ENCODE measurements at places on chromosomes 2 and 18.

DNA sequence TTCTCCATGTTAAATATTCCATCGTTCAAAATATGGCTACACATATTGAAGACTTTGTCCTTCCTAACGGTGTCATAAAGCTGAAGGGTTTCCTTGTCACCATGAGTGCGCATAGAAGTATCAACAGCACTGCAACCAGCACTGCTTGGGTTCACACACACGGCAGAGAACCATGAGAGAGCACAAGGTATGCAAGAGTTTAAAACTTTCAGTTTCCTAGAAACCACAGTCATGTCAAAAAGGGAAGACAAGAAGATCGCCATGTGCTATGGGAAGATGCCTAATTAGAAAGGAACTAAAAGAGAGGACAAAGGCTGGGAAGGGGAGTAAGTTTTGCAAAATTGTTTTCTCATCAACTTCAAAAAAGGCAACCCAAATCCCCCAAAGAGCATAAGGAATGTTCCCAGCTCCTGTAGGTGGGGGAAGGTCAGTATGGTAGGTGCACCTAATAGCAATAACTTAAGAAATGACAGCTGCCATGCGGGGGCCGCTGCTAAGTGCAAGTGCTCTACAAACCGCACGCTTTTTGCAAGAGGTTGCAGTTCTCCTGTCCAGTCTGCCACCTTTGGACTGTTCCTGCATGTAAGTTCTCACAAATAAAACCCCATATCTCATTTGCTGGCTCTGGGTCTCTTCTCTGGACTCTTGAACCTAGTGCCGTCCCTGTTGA is 136.8 kb downstream of the TMEM163 start:
- no peak for DNase-seq

- no peak for DNase-seq
Measured at GRCh38 chr2:201579536-201579935, 63.8 kb downstream of the TMEM237 start.

DNA sequence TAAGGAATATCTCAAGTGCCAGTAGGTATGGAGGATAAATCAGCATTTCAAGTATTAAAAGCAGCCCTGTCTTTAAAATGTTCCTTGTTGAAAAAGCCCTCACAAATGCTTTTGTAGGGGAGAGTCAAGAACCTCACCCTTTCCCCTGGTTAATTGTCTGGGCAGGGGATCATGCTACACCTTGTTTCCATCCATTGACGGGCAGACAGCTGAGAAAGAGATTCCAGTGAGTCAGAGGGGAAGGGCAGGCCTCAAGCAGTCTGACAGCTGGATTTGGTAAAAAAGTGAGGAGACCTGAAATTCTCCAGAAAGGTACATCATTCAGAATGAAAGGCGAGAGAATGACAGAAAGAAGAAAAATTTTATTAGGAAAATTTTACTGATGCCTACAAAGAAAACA is 203.2 kb upstream of the CYP26B1 start:
- no peak for DNase-seq

DNA sequence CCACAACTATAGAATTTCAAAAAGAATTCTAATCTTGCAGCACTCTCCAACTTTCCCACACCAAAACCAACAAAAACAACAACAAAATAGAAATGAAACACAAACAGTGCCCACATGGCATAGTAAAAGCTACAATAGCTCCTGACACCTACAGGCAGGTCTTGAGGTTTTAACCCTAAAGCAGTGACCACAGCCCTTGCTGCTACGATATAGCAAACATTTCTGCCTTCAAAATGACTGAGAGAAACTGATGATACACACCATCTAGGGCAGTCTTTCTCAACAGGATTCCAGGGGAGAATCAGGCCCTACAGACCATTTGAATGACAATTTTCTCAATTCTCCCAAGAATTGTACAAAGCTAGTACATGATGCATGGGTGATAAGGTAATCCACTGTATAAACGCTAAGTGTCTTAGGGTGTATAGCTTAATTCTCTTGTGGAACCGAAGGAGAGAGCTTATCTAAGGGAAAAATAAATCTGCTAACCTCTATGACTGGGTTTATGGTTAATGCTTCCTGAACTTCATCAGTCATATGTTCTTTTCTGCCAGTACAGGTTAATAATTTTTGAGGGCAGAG is 46.5 kb downstream of the TRAK2 start:
- DNase-seq, result no peak

DNA sequence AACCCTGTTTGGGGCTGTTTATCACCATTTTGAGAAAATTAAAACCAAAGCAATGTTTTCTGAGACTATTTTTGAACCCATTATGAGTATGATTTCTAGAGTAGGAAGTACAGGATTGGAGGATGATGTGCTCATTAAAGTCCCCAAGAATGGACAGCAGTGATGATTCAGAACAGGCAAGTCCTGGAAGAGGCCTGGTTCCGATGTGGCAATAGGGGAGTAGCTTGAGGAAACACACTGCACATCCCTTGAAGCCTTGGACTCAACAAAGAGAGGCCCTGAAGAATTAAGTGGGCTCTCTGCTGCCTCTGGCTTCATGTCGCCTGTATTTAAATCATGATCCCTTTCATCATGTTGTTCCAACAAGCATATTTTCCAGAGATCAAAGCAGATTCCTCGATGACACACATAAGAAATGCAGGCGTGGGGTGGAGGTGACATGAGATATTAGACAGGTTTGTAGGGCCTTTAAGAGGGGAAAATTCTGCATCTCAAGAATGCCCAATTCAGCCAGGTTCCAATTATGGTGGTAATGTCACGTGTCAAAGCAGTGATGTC is 242.2 kb downstream of the FHOD3 start:
- no peak for DNase-seq

DNA sequence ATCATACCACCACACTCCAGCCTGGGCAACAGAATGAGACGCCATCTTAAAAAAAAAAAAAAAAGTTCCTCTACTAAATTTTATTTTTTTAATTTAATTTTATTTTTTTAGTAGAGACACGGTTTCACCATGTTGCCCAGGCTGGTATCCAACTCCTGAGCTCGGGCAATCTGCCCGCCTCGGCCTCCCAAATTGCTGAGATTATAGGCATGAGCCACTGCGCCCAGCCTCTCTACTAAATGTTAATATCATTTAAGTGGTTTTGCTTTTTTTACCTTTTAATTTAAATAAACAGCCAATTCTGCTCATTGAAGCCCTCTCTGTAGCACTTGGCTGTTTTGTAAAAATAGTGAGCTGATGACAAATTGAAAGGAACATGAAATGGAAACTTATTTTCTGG is 9.2 kb downstream of the RAB17 start:
- DNase-seq, result no peak

DNA sequence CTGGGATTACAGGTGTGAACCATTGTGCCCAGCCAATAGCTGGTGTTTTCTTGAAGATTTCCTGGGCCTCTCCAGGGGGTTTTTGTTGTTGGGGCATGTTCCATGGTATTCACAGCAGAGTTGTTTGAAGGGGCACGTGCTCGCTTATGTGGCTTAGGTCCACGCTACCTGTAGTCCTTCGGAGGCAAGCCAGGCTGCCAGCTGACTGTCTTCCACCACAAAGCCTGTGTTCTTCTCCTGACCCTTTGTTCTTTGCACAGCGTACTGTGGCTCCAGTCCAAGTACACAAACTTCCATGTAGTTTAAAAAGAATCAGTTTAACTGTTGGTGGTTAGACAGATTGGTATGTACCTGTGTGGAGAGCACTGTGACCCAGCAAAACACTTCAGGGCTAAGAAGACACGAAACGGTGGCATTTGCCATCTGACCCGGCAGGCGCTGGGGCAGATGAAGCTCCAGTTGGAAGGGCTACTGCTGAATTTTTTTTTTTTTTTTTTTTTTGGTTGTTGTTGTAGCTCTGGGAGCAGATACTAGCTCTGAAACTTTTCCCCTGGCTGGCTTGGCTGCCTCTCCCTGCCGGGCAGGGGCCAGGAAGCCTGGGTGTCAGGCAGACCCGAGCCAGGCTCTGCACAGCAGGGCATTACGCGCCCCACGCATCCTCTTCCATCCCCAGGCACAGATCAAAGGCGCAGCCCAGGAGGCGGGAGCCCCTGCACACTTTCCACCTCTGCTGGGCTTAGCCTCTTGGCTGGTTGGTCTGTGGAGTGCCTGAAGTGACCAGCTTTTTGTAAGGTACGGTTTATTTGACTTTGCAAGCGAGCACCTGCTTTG is 5.7 kb downstream of the GREB1 start:
- no peak for DNase-seq

DNA sequence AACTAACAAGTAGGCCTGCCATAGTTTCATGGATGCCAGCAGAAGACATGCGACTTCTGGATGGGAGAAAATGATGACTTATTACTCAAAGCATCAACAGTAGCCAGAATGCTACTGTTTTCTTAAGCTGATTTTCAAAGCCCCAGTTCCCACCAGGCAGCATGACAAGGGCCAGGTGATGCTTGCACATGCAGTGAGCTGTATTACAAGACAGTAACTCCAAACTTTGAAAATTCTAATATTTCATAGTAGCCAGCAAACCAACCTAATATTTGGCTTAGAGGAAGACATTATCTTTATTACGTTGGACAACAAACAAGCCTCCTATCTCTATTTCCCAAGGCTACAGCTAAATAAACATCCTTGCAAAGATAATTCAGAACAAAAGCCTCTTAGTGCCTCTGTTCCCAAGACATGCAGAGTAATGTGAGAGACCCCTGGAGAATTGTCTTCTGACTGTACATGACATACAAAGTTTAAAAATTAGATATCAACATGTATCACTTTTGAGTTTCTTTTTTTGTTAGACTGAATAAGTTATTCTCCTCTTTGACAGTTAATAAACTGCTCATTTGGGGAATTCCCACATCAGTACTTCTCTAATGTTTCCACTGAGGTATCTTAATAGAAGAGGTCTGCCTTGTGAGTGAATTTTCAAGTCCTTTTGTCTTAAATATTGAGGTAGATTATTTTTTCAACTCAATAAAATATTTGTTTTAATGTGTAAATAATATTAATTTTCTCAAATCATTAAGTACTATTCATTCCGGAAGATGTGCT is 367.6 kb upstream of the CWC22 start:
- DNase-seq, result no peak

- DNase-seq, result no peak
Measured at GRCh38 chr2:9668687-9669345, 38.0 kb upstream of the YWHAQ start.

DNA sequence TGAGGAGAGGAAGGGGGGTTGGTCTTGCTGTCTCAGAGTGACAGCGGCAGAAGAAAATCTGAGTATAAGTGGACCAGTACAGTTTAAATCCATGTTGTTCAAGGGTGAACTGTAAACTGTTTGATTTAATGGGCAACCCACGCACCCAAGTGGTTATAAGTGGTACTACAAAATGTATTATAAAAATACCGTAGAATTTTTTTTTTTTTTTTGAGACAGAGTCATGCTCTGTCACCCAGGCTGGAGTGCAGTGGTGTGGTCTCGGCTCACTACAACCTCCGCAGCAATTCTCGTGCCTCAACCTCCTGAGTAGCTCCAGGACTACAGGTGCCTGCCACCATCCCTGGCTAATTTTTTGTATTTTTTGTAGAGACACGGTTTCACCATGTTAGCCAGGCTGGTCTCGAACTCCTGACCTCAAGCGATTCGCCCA is 2.1 kb upstream of the CHCHD5 start:
- no peak for DNase-seq

DNA sequence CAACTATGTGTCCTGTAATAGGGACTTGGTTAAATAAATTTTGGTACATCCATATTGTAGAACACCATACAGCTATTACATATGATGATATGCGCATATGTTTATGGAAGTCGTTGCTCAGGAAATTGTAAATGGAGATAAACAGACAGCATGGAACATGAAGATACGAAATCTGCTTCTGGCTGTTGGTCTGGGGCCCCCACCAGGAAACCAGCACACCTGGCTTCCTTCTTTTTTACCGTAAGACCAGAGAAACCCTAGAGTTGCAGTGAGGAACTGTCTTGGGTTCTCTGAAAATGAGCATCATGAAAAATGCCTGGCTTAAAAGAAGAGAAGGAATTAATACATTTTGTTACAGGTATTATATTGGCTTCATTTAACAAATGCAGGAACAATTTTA is 40.8 kb downstream of the SPTBN1 start:
- no peak for DNase-seq

GRCh38 chr2:621303-622099 is 55.7 kb downstream of the TMEM18 start:
- DNase-seq, result no peak

DNA sequence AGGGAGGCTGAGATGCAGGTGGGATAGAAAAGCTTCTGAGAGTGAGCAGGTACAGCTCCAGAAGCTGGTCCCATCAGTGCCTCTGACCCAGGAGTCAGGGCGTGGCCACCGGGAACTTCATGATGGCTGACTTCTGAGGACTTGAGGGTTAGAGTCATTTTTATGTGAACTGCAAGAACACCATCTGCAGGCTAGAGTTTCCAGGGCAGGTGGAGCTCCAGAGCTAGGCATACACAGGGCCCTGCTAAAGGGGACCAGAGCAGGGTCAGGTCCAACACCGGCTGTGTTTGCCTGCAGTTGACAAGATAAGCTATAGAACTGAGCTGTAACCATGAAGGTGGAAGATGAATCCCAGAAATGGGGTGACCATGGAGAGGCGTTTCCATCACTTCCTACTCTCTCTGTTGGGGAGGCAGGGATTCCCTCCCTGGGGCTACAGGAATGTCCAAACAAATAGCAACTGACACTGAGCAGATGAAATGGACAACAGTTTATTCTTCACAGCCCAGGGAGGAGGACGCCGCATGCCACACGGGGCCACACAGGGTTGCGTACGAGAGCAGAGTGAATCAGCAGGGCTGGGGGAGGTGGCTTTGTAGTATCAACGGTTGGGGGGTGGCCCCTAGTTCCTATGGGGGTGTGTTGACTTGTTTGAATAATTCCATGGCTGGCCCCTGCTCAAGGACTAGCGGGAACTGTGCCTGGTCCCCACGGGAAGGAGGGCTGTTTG is 77.6 kb upstream of the ZNF516 start:
- no peak for DNase-seq

DNA sequence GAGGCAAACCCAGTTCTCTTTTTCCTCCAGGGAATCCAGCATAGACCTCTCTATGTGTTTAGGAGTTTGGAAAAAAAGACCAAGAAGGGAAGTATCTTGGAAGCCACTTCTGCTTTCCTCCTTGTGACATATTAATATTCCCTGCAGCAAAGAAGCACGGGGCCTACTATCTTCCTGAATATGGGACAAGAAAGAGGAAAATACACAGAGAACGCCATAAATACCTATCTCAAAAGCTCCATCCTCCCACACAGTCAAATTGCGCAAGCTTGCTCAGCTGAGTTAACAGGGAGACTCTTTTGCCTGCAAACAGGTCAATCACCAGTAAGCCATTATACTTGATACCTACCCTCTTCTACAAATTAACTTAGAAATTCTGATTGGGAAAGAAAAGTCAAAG is 16.7 kb upstream of the RAPH1 start:
- no peak for DNase-seq
